ENCODE measurements at places on chromosomes 4 and X.

- DNase-seq: no peak
Measured at GRCh38 chr4:39548425-39549067, 21.3 kb upstream of the UGDH start.

GRCh38 chrX:44332437-44332836 is 11.0 kb downstream of the EFHC2 start:
- DNase-seq: no peak

DNA sequence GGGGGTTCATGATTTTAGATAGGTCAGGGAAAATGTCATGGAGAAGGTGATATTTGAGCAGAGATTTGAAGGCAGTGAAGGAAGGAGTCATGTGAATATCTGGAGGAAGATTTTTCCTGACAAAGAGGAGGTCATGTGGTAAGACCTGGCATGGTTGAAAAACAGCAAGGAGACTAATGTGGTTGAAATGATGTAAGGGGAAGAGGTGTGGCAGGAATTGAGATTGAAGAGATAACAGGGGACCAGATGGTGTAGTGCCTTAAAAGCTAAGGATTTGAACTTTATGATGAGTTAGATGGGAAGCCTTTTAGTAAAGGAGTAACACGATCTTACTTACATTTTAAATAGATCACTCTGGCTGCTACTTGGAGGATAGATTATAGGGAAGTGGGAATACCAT is 210.9 kb downstream of the RTL9 start:
- DNase-seq: no peak

DNA sequence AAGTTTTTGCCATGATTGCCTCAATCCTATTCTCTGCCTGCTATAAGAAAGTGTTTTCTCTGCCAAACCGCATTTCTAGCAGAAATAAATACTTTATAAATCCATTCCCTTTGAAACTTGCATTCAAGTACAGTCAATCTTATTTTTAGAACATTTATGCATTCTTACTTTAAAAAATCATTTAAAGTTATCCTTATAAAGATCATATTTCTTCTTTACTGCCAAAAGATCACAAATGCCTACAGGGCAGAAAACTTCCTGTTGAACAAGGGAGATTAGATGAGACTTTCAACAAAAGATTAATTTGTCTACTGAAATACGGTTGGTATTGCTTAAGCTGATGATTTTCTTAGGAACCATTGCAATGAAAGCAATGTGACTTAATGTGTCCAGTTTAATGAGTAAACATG is 207.2 kb upstream of the SLIT2 start:
- no peak for DNase-seq

Data from NCI-H2029 treated with DMSO at 0.1 percent for 48 hours (cell line).